ENCODE measurements at places on chromosomes 3 and 15.
A peak's percentile ranks its signal among the peaks of the same experiment; 100 is the strongest.

GRCh38 chr15:70243686-70244540 is 146.2 kb upstream of the TLE3 start:
- peak; percentile 40 for DNase-seq

DNA sequence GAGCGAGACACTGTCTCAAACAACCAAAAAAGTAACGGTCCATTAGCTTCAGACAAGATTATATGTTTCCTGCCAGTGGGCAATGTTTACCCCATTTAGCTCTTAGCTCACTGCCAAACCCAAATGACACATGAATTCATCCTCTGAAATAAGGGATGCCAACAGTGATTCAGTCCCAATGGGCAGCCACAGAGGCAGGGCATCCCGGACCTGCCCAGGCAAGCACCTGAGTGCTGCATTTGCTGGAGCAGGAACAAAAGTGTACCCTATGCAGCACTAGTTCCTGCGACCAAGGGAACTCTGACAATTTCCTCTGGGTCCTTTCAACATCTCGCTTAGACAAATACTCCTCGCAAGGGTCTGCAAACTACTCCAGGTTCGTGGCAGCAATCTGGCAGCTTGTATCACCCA is 8.0 kb downstream of the IP6K2 start:
- no peak for DNase-seq

DNA sequence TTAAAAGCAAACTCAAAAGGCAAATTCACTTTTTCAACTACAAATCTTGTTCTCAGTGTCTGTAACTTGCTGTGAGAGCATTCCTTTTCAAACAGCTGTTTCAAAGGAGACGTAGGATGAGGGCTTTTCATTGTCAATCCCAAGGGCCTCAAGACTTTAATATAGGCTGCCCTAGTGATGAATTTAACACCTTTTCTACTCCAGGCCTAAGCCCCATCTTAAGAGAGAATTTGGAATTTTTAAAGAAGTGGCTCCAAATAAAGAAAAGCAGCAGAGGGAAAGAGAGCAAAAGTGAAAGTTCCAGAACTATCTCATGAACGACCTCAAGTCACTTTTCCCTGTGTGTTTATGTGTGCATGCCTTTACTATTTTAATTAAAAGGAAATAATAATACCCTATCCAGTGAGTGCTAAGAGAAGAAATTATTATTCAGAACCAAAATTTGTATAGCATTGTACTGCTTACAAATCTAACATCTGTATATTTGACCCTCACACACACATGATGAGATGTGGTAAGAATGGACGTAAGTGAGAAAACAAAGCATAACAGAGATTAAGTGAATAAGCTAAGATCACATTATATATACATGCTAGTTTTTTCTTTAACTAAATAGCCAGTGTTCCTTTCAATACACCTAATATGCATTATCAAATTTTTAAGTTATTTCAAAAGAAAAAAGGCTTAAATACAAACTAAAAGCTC is 196.4 kb downstream of the VGLL3 start:
- no peak for DNase-seq

DNA sequence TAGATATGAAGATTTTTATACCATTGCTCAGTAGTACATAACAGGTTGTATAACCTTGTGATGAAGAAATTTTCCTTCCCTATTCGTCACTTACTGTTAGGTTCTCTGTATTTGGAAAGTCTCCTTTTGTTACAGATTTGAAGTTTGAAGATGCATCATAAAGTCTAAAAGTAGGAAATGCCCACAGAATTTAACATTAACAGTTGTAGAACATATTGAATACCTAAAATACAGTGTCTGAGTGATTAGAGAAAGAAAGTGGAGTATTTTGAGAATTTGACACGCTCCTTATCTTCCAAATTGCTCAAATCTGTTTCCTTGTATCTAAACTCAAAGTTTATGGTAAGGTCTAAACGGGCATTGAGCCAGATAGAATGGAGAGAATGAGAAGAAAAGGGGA is 111.3 kb downstream of the MBNL1 start:
- DNase-seq, result no peak

GRCh38 chr3:195873971-195874370 is 34.4 kb downstream of the TNK2 start:
- no peak for DNase-seq

DNA sequence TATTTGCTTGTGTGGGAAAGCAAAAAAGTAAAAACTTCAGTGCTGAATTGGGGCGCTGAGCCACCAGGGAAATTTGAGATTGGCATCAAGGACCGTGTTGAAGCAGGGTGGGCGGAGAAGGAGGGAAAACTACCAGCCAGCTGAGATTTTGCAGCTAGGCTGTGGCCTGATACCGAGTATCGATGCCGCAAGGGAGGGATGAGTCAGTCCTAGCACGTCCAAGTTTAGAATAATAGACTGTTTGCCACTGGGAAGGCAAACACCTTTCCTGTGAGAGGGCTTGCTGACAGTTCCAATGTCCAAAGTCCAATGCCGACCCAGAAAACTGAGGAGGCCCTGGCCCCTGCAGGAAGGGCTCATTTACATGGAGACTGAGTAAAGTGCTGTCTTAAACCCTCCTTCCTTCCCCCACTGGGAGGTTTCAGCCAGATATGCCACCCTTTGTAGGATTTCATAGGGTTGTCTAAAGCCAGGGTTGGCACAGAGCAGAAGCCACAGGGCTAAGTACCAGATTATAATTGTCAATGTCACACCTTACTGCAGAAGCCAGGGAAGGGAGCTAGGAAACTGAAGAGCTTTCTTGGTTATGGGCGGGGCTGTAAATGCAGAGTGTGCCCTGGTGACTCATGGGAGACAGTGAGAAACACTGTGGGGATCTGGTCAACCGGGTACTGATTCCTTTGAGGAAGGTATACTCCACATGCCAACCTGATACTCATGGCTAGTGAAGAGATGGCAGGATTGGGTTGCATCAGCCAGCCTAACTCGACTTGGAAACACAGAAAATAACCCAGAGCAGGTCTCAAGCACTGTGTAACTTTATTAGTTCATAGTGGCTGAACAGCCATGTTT is 28.4 kb upstream of the PIK3CB start:
- DNase-seq, result no peak

- no peak for DNase-seq
Observed at GRCh38 chr3:150149651-150150051, 179.0 kb upstream of the PFN2 start.

GRCh38 chr3:13801361-13802204 is 78.3 kb downstream of the WNT7A start:
- no peak for DNase-seq

DNA sequence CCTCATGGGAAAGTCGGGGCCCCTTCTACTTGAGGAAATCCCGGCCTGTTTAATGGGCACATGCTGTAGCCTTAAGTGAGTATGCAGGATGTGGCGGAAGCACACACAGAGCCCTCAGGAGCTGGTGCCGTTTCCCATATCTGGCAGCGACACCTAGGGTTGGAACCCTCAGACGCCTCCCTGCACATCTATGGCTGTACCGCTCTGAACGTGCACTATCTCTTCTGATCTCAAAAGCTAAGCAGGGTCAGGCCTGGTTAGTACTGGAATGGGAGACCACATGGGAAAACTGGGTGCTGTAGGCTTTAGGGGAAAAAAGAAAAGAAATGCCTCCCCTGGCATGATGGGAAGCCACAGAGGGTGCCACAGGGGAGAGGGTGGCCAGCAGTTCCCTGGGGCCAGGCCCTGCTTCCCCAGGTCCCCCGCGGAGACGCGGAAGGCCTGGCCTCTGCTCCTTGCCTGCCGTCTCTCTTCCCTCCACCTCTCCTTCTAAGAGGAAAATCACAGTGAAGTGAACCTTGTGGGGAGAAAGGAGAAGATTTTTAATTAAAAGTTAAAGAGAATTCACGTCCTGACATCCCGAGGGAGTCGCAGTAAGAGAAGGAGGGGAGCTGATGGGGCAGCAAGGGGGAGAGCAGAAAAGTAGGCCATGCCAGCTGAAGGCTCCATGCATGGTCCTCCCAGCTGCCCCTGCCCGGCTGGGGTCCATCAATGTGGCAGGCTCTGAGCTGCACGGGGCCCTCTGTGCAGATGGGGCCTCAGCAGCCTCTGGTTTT is 60.5 kb upstream of the TMEM115 start:
- DNase-seq, result no peak

DNA sequence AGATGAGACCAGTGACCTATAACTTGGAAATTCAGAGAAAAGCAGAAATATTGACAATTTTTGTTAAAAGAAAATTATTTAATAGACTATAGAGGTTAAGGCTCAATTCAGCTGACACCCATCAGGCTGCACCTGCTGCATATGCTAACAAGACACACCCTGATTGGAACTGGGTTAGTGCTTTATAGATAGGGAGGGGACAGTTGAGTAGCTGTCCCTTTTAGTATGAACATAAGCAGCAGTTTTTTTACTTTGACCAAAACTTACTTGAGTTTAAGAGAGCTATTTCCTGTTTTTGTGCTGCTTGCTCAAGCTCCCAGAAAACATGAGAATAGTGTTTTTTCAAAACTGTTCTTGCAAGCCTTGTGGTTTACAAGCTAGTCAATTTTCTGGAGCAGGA is 292.6 kb downstream of the LRRC3B start:
- no peak for DNase-seq

GRCh38 chr3:45910892-45911291 is 24.5 kb downstream of the CCR9 start:
- peak; percentile 4 for DNase-seq

- no peak for DNase-seq
Observed at GRCh38 chr15:80207887-80208286, 44.1 kb downstream of the CTXND1 start.

DNA sequence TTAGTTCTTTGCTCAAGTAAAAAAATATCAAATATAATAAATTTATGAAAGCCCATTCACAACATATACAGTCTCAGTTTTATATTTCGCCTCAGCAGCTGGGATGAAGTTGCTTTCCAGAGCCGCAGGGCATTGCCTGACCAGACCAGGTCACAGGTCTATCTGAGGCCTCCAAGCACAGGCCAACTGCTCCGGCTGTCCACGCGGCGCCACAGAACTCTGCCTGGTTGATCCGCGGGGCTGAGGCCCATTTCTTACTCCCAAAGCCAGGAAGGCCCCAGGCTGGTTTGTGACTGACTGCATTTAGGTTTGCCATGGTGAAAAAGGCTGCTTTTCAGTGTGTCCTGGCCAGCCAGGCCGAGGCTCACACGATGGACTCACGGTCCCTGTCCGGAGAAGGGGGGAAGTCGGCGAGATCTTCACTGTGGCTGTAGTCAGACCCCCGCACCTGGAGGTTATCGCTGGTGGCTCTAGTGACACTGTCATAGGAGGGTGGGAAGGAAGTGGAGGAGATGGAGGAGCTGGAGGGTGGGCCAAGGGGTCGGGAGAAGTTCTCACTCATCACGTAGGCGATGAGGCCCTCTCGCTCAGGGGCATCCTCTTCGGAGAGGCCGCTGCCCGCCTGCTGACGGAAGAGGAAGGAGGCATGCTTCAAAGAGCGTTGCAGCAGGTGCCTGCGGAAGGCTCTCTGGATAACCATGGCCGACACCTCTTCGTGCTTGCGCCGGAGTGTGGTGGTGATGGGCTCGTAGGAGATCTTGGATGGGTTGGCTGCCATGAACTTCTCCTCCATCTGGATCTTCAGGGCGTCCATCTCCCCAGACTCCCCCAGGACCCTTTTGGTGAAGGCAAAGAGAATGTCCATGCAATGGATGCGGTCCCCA is 54.1 kb downstream of the EXOG start:
- no peak for DNase-seq

DNA sequence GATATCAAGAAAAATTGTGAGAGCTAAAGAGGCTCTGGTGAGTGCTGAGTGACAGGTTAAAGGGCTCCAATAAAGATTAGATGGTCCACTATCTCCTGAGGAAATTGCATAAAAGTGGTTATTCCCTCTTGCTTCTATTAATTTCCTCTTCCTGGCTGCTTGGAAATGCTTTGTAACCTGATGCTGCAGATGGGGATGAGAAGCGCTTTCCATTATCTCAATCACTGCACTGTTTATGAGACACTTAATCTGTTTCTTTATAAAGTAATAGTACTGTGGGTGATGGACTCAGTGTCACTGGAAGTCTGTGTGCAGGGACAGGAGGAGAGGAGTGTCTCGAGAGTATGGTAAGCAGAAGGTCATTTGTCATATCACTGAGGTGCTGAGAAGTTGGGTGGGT is 305.3 kb downstream of the EPHB1 start:
- no peak for DNase-seq

DNA sequence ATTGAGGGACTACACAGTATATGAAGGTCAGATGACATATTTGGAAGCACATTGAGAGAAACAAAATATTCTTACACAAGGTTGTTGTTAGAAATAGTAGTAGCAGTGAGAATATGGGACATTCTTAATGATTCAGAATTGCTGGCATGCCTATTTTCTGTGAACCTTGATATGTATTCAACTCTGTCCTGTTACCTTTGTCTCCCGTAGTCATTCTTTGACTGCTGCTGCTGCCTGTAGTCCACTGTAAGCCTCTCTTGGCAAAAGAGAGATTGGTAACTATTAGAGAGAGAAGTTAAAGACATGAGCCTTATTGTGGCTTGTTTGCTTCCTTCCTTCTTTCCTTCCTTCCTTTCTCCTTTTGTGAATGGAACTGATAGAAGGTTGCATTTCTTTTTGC is 64.5 kb downstream of the TCF12 start:
- no peak for DNase-seq

DNA sequence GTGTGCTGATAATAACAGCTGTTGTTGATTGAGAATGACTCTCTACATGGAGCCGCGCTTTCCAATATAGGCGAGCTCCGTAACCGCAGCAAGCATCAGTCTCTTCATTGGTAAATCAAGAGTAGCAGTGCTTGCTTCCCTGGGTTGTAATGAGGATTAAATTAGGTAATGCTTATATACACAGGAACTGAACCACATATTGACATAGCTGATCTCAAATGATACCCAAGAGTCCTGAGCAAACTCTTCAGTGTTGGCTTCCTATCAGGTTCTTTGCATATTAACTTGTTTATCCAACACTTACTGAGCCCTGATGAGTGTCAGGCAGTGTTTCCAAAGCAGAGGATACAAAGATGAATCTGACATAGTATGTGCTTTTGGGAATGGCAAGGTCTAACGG is 46.4 kb upstream of the SLCO3A1 start:
- no peak for DNase-seq

DNA sequence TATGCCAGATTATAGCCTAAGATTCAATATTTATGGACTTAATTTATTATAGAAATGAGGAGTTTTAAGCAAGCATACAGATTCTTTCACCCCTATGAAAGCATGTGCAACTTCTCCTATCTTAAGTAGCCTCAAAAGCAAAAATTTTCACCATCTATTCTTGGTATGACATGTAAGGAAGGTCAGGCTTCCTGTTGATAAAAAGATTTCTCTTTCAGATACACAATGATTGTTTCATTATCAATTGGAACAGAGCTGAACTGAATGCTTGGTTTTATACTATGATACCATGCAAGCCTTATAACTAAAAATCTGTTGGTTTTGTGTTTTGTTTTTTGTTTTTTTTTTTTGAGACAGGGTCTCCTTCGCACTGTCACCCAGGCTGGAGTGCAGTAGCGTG is 3.9 kb downstream of the GRK7 start:
- DNase-seq, result no peak

All from NCI-H82 (cell line).